Astrocyte of the hippocampus (primary cell): ENCODE measurements at places on chromosomes 6 and 20.

DNA sequence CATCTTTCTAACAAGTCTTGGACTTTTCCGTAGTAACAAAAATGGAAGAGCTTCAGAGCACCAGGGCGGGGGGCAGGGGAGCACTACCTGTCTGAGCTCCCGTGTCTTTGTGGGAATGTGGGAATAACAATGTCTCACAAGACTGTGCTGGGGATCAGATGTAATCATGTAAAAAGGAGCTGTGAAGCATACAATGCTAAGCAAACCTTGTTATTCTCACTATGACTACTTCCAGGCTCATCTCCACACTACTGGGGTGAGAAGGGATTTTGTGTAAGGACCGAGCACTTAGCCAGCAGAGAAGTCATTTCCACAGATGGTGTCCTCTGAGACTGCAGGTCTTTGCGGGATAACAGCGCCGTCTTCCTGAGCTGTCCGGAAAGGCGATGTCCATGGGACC lies 27.1 kb downstream of the PRR18 start:
- no peak for DNase-seq

DNA sequence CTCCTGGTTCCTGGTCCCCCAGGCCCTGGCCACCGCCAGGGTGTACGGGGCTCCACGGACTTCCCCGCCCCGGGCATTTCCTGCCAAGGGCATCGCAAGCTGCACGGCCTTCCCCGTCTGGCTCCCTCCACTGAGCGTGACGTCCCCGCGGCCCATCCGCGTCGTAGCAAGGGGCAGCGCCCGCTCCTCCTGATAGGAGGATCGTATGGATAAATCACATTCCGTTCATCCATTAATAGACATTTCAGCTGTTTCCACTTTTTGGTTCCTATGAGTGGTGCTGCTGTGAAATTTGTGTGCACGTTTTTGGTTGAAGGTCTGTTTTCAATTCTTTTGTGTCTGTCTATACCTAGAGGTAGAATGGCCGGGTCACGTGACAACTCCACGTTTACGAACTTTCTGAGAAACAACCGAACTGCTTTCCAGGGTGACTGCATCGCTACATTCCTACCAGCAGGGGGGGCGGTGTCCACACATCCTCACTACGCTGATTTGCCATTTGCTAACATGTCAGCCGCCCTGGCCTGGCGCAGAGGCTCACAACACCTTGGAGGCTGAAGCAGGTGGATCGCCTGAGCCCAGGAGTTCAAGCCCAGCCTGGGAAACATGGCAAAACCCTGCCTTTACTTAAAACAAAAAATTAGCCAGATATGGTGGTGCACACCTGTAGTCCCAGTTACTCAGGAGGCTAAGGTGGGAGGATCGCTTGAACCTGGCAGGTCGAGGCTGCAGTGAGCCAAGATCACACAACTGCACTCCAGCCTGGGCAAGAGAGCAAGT lies 37.7 kb downstream of the KCNQ2 start:
- peak; percentile 67 for DNase-seq

- DNase-seq, result no peak
Measured at GRCh38 chr6:112851146-112851545, 504.0 kb downstream of the RFPL4B start.

DNA sequence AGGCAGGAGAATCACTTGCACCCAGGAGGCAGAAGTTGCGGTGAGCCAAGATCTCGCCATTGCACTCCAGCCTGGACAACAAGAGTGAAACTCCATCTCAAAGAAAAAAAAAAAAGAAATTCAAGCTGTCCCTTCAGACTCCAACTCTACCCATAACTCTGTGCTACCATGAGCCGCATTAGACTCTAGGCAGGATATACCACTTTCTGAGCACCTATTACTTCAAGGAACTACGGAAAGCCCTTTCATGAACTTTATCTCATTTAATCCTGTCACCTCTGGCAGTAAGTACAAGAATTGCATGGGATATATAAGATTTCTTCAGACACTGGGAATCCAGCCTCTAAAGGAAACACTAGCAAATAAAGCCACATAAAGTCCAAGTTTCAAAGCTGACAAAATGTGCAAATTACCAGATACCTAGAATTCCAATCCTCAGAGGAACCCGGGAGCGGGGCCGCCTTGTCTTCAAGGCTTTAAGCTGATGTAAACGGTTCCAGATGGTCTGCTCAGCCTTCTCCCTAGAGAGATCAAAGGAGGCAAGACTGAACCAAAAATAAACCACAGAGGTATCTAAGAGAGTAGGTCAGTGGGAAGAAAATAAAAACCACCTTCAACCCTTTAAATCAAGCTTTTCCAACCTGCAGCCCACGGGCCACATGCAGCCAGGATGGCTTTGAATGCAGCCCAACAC lies 9.4 kb downstream of the CDK5RAP1 start:
- peak; percentile 82 for DNase-seq

DNA sequence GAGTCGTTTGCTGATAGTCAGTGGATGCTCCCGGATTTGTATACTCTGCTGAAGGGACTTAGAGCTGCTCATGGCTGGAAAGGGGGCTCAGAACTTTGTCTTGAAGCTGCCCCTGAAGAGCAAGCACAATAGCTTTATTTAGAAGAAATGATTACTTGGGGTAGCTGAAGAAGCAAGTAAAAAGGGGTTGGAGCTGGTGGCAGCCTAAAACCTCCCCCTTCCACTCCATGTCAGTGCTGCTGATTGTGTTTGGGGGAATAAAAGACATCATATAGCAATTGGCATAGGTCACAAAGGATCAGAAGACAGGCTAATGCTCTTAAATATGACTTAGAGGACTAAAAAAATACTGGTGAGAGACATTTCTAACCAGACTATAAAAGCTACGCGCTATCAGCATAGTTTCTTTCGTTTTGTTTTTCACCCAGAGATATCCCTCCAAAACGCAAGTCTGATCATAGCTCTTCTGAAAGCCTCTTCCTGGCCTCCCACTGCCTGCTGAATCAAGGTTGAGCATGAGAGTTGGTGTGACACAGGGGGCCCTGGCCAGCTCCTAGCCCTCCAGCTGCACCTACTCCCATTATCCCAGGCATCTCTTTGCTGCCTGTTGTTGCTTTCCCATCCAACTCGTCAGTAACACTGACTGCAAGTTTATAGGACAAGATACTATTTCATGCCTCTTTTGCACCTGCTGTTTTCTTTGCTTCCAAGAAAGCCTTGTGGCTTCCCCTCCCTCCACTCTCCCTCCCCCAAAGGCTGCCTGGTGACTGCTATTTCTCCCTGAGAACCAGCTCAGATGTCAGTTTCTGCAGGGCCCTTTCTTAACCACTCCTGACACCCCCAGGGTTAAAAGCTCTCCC lies 33.9 kb upstream of the SGK1 start:
- DNase-seq, result peak; percentile 20
